T-cell (primary cell): ENCODE measurements at places on chromosomes 6 and 20.
A peak's percentile ranks its signal among the peaks of the same experiment; 100 is the strongest.

DNA sequence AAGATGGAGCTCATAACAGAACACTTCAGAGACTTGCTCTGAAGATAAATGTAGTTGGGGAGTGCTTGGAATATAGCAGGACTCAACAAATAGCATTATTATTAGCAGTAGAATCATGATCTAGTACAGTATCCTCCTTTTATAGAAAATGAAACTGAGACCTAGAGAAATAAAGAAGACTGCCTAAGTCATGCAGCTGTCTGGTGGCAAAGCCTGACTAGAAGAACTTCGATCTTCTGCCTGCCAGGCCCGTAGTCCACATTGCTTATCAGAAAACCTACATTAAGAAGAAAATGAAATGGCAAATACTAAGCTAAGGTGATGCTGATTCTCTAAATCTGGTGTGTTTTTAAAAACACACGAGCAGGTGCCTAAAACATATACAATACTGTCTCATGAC lies 46.4 kb upstream of the DST start:
- no peak overlapping the region for H3K4me3 ChIP-seq
- no peak for DNase-seq
- H3K36me3 ChIP-seq = no peaks in the 10 kb centered on the region
- H3K27ac ChIP-seq = no peak overlapping the region

DNA sequence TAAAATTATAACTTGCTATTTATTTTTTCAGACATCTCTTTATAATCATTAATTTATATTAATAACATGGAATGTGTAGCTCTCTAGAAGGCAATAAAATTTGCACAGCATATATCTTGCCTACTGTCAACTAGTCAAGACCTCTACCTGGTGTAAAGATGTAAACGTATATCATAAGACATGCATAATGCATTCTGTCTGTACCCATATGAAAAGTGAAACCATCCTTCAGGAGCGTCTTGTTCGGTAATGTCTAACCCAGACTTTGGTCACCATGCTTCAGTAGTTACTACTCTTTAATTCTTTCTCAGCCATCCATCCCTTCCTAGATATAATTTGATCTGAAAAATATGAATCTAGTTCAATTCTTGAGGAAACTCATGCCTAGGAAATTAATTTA lies 21.0 kb downstream of the CEP43 start:
- no peaks in the 10 kb centered on the region for H3K27me3 ChIP-seq
- no peak overlapping the region for H3K27ac ChIP-seq
- no peaks in the 10 kb centered on the region for H3K4me1 ChIP-seq
- H3K4me3 ChIP-seq = no peak overlapping the region
- no peak for DNase-seq
- H3K36me3 ChIP-seq = peaks cover 4% of the 10 kb centered on the region

DNA sequence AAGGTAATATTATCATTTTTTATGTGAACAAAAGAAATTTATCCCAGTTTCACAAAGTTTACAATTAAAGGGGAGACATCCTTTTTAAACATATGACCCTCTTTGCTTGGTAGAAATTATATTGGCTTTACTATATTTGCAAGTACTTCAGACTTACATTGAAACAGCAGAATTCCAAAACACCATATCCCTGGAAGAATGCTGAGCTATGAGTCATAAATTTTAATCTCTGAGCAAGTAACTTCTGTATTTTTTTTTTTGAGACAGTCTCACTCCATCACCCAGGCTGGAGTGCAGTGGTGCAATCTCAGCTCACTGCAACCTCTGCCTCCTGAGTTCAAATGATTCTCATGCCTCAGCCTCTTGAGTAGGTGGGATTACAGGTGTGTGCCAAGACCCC lies 240.4 kb downstream of the TBC1D32 start:
- no peak for DNase-seq
- H3K27ac ChIP-seq = no peak overlapping the region
- H3K4me1 ChIP-seq = no peaks in the 10 kb centered on the region

- H3K4me1 ChIP-seq = no peaks in the 10 kb centered on the region
- H3K4me3 ChIP-seq = no peak overlapping the region
- H3K36me3 ChIP-seq = no peaks in the 10 kb centered on the region
- DNase-seq = no peak
- no peak overlapping the region for H3K27ac ChIP-seq
Observed at GRCh38 chr6:167962711-167963110, 34.8 kb upstream of the KIF25 start.

GRCh38 chr6:163349696-163350095 lies 64.8 kb upstream of the QKI start:
- no peaks in the 10 kb centered on the region for H3K4me1 ChIP-seq
- no peak overlapping the region for H3K27ac ChIP-seq
- H3K4me3 ChIP-seq = no peak overlapping the region
- no peak for DNase-seq
- H3K36me3 ChIP-seq = no peaks in the 10 kb centered on the region
- no peaks in the 10 kb centered on the region for H3K27me3 ChIP-seq

GRCh38 chr20:62359491-62360121 lies 7.5 kb downstream of the LAMA5 start:
- H3K36me3 ChIP-seq = no peaks in the 10 kb centered on the region
- no peak overlapping the region for H3K27ac ChIP-seq
- no peaks in the 10 kb centered on the region for H3K27me3 ChIP-seq
- DNase-seq = no peak
- no peak overlapping the region for H3K4me3 ChIP-seq
- H3K4me1 ChIP-seq = no peaks in the 10 kb centered on the region

- no peak for DNase-seq
- no peak overlapping the region for H3K4me3 ChIP-seq
- no peaks in the 10 kb centered on the region for H3K27me3 ChIP-seq
- H3K27ac ChIP-seq = no peak overlapping the region
Observed at GRCh38 chr20:60509407-60509806, 551.2 kb downstream of the CDH26 start.

- no peak for DNase-seq
- H3K36me3 ChIP-seq = no peaks in the 10 kb centered on the region
- no peak overlapping the region for H3K4me3 ChIP-seq
- H3K27me3 ChIP-seq = no peaks in the 10 kb centered on the region
- no peak overlapping the region for H3K27ac ChIP-seq
Observed at GRCh38 chr6:19369785-19370184, 467.4 kb upstream of the ID4 start.

- H3K27ac ChIP-seq = no peak overlapping the region
- no peaks in the 10 kb centered on the region for H3K36me3 ChIP-seq
- no peaks in the 10 kb centered on the region for H3K4me1 ChIP-seq
- peak; percentile 17 for DNase-seq
- no peaks in the 10 kb centered on the region for H3K27me3 ChIP-seq
Observed at GRCh38 chr6:105892577-105893262, 193.4 kb upstream of the PRDM1 start.

GRCh38 chr6:158684311-158684710 lies 34.5 kb downstream of the SYTL3 start:
- no peak overlapping the region for H3K4me3 ChIP-seq
- no peak for DNase-seq
- peak overlapping the region; percentile 24 for H3K27ac ChIP-seq
- no peaks in the 10 kb centered on the region for H3K27me3 ChIP-seq
- peaks cover 16% of the 10 kb centered on the region for H3K36me3 ChIP-seq
- H3K4me1 ChIP-seq = peaks cover 39% of the 10 kb centered on the region

DNA sequence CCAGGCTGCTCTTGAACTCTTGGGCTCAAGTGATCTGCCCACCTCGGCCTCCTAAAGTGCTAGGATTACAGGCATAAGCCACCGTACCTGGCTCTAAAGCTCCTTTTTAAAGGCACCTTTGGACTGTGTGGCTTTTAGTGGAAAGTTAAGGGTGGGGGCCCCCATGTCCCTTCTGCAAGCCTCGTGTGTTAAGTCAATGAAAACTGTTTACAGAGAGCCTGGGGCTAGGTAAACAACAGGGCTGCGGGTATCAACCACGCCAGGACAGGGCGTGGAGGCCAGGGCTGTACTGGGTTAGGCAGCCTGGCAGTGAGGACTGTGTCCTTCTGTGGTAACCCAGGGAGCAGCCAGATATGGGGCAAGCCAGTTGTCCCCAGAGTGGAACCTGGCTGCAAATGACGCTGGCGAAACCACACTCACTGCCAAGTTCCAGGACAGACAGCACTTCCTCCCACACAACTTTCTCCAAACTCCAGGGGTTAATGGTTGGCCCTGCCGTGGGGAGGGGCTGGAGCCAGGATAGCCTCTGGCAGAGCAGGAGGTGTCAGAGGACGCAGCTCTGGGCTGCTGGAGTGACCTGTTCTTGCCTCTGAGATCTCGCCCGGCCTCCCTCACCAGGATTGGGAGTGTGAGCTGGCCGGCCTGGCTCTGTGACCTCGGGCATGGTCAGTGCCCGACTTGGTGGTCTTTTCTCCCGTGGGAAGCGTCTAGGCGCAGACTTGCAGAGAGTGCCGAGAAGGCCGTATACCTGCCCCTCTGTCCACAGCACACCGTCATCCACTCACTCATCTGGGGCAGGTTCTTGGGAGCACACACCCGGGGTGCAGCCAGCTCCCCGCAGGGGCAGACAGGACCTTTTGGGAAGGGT lies 3.2 kb downstream of the SLC17A9 start:
- H3K27me3 ChIP-seq = no peaks in the 10 kb centered on the region
- no peak overlapping the region for H3K4me3 ChIP-seq
- no peak for DNase-seq
- H3K27ac ChIP-seq = no peak overlapping the region

- H3K4me1 ChIP-seq = peaks cover 28% of the 10 kb centered on the region
- no peak overlapping the region for H3K4me3 ChIP-seq
- no peaks in the 10 kb centered on the region for H3K27me3 ChIP-seq
Observed at GRCh38 chr20:5128886-5129285, 2.1 kb downstream of the CDS2 start.

GRCh38 chr6:6847591-6847990 lies 259.1 kb downstream of the LY86 start:
- no peak overlapping the region for H3K4me3 ChIP-seq
- no peaks in the 10 kb centered on the region for H3K36me3 ChIP-seq
- DNase-seq = no peak
- no peaks in the 10 kb centered on the region for H3K27me3 ChIP-seq

DNA sequence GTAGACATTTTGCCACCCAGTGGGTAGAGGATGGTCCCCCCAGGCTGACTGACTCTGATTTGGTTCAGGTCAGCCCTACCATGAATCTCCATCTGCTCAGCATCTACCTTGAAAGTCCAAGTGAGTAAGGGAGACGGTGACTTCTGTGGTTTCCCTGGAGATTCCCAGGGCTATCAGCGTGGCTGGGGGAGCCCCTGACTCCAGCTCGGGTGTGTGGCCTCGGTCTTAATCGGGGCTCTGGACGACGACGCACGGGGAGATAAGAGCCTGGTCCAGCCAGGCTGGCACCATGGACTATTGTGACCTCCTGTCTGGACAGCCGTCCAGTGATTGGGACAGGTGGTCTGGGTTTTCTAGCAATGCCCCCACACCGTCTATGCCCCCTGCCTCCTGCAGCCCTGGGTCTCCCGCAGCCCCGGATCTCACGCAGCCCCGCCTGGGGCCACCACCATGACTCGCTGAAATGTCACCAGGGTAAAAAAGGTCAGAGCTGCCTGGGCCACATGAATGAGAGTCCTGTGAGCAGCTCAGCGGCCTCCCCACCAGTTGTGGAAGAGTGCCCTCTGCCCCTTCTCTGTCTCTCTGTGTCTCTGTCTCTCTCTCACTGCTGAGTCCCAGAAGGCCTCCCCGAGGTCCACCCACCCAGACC lies 47.1 kb upstream of the GATA5 start:
- H3K4me1 ChIP-seq = peaks cover 8% of the 10 kb centered on the region
- no peak overlapping the region for H3K27ac ChIP-seq
- H3K4me3 ChIP-seq = no peak overlapping the region
- peaks cover 67% of the 10 kb centered on the region for H3K27me3 ChIP-seq

DNA sequence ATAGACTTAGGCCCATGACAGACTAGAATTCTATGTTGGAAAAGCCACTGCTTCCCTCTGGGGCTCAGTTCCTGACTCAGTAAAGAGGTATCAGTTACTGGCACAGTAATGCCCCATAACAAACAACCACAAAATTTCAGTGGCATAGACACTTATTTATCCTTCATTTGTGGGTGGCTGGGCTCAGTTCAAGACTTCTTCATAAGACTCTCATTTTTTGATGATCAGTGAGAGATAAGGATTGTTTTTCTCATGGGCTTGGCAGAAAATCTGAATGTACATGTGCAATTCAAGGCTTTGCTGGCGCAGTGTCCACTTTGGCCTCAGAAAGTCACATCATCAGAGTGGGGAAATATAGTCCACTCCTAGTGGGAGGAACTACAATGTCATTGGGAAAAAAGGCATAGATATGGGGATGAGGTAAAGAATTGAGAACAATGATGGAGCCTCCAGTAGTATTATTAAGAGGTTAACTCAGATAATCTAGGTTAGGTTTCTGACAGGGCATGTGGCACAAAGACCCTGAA lies 384.6 kb upstream of the FLRT3 start:
- H3K4me3 ChIP-seq = no peak overlapping the region
- no peak for DNase-seq
- H3K27ac ChIP-seq = no peak overlapping the region
- H3K27me3 ChIP-seq = no peaks in the 10 kb centered on the region
- H3K36me3 ChIP-seq = no peaks in the 10 kb centered on the region

DNA sequence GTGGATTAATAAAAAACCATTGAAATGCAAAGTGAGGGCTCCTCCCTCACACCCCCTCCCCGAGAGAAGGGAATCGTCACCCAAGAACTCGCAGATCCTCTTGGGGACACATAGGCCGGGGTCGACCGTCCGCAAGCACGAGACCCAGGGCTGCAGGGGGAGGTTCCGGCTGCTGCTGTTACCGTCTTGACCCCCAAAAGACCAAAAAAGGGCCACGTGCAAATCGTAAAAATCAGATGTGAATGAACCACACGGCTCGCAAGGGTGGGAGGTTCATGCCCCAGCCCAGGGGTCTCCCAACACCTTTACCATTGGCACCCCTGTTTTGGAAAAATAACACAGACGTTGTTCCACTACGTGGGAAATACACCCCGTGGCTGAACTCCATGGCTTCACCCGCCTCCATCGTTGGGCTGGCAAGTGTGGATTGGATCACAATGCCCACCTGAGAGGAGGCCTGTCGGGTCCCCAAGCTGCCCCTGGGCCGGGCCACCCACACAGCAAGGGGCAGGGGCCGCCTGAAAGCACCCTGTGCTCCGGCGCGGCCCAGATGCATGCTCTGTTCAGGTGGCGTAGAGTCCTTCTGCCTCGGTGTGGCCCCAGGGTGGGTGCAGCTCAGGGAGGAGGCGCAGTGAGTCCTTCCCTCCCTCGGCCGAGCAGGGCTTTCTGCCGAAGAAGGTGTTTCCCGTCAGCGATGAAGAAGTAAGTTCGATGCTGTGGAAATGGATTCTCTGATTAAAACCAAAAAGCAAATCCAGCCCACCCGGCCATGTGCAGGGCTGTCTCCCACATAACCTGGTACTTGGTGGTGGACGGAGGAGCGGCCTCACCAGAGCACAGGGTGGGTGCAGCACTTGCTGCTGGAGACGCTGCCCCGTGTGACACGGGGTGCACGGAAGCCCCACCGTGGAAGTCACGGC lies 85.0 kb downstream of the YTHDF1 start:
- no peak overlapping the region for H3K4me3 ChIP-seq
- no peak overlapping the region for H3K27ac ChIP-seq
- H3K4me1 ChIP-seq = no peaks in the 10 kb centered on the region
- H3K27me3 ChIP-seq = peaks cover 2% of the 10 kb centered on the region

GRCh38 chr6:20722455-20722854 lies 188.2 kb downstream of the CDKAL1 start:
- peaks cover 7% of the 10 kb centered on the region for H3K36me3 ChIP-seq
- H3K4me1 ChIP-seq = peaks cover 13% of the 10 kb centered on the region
- no peak for DNase-seq

- peaks cover 2% of the 10 kb centered on the region for H3K4me1 ChIP-seq
- no peak overlapping the region for H3K4me3 ChIP-seq
- H3K27ac ChIP-seq = no peak overlapping the region
- peaks cover 17% of the 10 kb centered on the region for H3K36me3 ChIP-seq
- no peaks in the 10 kb centered on the region for H3K27me3 ChIP-seq
Observed at GRCh38 chr20:47583551-47583950, 81.9 kb downstream of the NCOA3 start.

GRCh38 chr6:131443514-131443913 lies 129.5 kb upstream of the ARG1 start:
- peak overlapping the region; percentile 38 for H3K4me3 ChIP-seq
- H3K4me1 ChIP-seq = peaks cover 15% of the 10 kb centered on the region
- H3K36me3 ChIP-seq = no peaks in the 10 kb centered on the region
- peak; percentile 26 for DNase-seq
- H3K27me3 ChIP-seq = no peaks in the 10 kb centered on the region
